NCI-H69 (cell line): ENCODE measurements at places on chromosomes 4 and X.

DNA sequence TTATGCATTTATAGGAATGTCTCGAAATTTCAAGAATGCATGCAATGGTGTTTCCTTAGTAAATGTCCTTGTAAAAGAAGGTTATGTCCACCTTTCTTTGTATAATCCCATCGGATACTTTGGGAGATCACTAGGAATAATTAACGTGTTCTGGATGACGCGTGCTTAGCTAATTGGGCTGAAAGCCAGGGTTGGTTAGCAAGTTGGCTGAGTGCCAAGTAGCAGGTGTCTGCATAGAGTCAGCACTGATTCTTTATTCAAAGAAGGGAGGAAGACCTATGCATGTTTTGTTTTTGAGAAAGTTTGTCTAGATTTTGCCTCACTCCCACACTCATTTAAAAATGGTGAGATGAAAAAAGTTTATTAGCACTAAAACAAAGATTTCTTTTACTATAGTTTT, 144.6 kb downstream of the SOX3 start:
- DNase-seq, result peak; percentile 48

DNA sequence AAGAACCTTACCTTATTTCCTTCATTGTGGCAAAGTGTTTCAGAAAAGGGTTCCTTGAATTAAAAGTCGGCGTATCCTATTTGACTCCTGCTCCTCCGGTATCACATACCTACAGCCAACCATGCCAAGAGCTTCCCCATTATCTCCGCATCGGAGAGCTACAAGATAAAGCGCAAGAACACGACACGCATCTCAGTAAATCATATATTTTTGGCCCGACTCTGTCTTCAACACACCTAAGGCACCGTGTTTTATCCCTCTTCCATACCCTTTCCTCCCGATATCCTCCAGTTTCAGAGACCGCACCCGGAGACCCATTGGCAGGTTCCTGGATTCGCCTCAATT, 497 bp upstream of the THAP9 start:
- DNase-seq, result no peak

DNA sequence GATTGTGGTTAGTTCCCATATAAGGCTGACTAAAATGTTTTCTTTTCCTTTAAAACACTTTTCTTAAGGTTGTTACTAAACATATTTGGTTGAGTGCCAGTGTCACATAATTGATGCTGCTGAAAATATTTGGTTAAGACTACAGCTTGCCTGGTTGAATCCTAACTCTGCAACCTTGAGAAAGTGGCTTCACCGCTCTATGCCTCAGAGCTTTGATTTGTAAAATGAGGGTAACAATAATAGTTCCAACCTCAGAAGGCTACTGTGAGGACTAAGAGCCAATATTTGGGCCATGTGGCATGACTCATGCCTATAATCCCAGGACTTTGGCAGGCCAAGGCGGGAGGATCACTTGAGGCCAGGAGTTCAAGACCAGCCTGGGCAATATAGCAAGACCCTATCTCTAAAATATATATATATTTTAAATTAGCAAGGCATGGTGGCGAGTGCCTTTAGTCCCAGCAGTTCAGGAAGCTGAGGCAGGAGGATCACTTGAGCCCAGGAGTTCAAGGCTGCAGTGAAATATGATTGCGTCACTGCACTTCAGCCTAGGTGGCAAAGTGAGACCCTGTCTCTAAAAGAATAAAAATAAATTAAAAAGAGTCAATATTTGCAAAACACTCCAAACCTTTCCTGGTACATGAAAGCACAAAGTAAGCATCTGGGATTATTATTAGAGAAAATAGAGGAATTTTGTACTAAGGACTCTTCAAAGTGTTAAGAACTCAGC, 7.1 kb upstream of the NEIL3 start:
- no peak for DNase-seq

DNA sequence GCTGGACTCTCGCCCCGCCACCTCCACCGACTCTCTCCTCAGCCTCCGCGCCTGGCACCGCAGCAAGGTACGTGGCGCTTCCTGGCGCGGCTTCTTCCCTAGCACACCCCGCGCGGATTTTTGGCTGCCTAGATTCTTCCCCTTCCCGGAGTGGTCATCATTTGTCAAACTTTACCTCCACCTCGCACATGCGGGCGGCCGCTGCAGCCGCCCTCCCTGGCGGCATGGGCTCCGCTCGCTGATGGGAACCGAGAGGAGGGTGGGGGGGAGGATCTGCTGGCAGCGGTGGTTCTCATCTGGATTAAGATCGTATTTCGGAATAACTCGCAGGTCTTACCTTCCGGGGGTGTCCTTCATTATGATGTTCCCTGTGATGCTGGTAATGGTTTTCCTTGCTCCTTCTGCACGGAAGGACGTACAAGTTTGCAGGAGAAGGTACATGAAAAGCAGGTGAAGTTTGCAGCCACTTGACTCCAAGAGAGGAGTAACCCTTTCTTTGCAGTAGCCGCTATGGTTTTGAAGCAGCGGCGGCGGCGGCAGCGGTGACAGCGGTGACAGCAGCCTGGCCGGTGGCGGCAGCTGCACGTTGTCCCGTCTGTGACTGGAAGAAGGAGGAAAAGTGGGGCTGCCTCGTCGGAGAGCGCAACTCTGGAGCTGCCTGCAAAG, 2183.9 kb upstream of the TENM3 start:
- peak; percentile 79 for DNase-seq

- no peak for DNase-seq
Measured at GRCh38 chr4:18250564-18250963, 229.0 kb upstream of the LCORL start.

GRCh38 chr4:109746728-109747127, 16.9 kb upstream of the PLA2G12A start:
- DNase-seq, result no peak

- DNase-seq, result no peak
Measured at GRCh38 chrX:542179-542578, 88.4 kb upstream of the SHOX start.

- DNase-seq, result no peak
Measured at GRCh38 chr4:16598597-16599206, 299.7 kb downstream of the LDB2 start.

- peak; percentile 41 for DNase-seq
Measured at GRCh38 chrX:120299928-120300327, 11.3 kb downstream of the TMEM255A start.

DNA sequence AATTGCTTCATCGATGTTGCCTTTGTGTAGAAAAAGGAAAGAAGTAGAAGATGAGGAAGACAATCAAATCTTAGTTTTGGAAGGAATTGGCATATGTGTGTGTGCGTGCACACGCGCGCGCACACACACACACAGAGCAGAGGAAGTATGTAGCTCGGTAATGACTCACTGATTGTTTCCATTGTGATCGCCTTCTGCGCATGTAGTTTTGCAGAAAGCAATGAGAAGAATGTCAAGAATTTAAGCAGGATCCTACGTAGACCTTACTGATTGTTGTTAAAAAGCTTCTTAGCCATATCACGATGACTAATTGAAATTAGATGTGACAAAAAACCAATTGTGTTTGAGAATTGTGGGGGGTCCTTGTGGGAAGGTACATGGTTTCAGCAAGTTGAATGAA, 12.8 kb upstream of the LIMCH1 start:
- no peak for DNase-seq
